ENCODE measurements at places on chromosomes 5 and 9.

GRCh38 chr5:40333459-40334241 is 346.1 kb upstream of the PTGER4 start:
- DNase-seq = no peak

GRCh38 chr9:79796411-79796810 is 224.6 kb downstream of the TLE4 start:
- no peak for DNase-seq

DNA sequence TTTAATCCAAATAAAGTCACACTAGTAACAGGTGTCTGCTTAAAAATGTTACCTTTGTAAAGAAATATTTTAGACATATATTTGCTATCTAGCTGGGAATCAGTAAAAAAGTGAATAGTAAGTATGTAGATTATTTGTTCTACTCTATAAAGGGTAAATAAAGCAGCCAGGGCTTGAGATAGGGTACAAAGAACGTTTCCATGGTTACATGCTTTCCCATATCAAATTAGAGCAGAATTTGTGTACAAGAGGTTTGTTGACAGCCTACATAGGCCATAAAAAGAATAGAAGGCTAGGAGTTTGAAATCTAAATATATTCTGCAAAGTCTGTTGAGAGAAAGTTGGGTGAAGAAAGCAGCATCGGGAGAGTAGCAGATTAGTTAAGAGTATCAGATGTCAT is 160.9 kb upstream of the POU5F2 start:
- no peak for DNase-seq

DNA sequence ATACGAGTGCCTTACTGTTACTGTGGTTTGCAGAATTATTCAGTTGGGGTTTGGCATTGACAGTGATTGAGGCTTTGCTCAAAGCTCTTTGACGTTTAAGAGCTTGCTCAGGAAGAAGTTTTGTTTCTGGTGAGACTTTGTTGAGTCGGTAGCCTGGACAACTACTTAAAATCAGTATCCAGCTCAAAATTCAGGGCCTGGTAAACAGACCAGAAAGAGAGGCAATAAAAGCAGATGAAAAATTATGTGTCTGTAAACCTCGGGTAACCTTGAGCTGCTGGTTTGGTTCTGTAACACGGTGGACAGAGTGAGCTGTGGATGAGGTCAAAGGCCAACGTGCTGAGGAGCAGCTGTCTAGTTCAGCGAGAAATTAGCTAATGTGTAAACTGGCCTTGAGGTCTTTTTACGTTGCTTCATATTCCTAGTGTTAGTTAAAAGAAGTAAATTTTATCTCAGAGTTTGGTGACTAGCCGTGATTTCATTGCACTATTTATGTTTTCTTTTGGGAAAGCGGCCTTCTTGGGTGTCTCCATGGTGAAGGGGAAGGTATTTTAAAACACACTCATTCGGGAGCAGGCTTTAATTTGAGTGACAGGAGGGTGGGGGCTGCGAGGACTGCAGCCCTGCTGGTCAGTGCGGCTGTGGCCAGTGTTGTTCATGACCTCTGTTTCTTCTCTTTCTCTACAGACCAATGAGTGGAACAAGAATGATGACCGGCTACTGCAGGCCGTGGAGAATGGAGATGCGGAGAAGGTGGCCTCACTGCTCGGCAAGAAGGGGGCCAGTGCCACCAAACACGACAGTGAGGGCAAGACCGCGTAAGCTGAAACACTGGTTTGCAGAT is 82.0 kb upstream of the TTC23L start:
- DNase-seq = no peak

GRCh38 chr5:179732918-179733771 is 523 bp downstream of the MAML1 start:
- peak; percentile 52 for DNase-seq

- peak; percentile 42 for DNase-seq
Observed at GRCh38 chr9:105656131-105656921, 5.9 kb upstream of the TAL2 start.

DNA sequence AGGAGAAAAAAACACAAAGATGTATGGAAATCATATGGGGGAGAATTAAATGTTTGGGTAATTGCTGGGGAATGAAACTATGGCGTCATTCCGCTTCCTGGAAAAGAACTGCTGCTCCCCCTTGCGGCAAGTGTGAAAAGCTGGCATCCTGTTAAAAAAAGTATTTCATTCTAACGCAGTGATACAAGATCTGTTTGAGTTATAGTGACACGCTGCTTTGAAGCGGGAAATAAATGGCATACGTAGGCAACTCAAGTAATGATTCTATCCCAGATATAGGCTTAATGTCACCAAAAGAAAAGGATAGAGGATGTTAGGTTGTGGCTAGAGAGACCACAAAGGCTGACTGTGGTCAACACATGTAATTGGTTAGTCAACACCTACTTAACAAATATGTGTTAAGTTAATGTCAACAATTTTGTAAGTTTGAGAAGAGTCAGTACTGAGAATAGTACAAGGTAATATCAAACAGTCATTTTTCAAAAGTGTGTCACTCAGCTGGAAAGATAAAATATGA is 70.2 kb upstream of the ALDH1A1 start:
- DNase-seq = peak; percentile 58

All from WTC11 (cell line).